Activated naive CD4-positive, alpha-beta T cell treated with anti-CD3 and anti-CD28 coated beads for 36 hours (primary cell): ENCODE measurements at places on chromosomes 7 and 10. TPM values are rescaled to one million over a fixed set of nuclear protein-coding genes. Genes with fewer than 3 reads are reported as not detected.
A peak's percentile ranks its signal among the peaks of the same experiment; 100 is the strongest.

The SGMS1 gene
- 8.8 TPM for total RNA-seq

The PDZD8 gene
- total RNA-seq, result 15.8 TPM

The INHBA gene
- total RNA-seq, result not detected

The SPDYE2 gene
- not detected for total RNA-seq

DNA sequence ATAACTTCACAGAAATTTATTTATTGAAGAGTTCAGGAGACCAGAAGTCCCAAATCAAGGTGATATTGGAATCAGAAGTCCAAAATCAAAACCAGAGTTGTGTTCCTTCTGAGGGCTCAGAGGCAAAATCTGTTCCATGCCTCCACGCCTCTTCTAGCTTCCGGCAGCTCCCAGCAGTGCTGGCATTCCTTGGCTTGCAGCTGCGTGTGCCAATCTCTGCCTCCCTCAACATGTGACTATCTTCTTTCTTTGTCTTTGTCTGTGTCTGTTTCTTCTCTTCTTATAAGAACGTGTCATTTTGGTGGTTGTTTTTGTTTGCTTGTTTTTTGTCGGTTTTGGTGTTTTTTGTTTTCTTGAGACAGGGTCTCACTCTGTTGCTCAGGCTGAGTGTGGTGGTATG lies 116.1 kb downstream of the APBB1IP start:
- no peak for DNase-seq
- peak overlapping the region; percentile 5 for H3K27ac ChIP-seq
- H3K4me1 ChIP-seq, result peaks cover 6% of the 10 kb centered on the region
- no peaks in the 10 kb centered on the region for H3K27me3 ChIP-seq

- peaks cover 6% of the 10 kb centered on the region for H3K27me3 ChIP-seq
- H3K36me3 ChIP-seq, result no peaks in the 10 kb centered on the region
- no peaks in the 10 kb centered on the region for H3K4me1 ChIP-seq
Measured at GRCh38 chr10:48236199-48236621, 38.3 kb downstream of the FRMPD2 start.

GRCh38 chr7:90574146-90574819 lies 21.8 kb upstream of the CDK14 start:
- no peak for DNase-seq
- no peaks in the 10 kb centered on the region for H3K36me3 ChIP-seq
- H3K4me3 ChIP-seq, result no peak overlapping the region
- H3K27ac ChIP-seq, result no peak overlapping the region
- no peaks in the 10 kb centered on the region for H3K4me1 ChIP-seq

GRCh38 chr7:29146057-29146706 lies at the start of gene CPVL:
CPVL (minus strand) TSS chr7:29146537; CDS start chr7:29121061, 25,476 bp downstream.
- H3K27me3 ChIP-seq, result peaks cover 33% of the 10 kb centered on the region
- no peak within 1 kb of the TSS for H3K4me3 ChIP-seq
- no peak for DNase-seq
- no peak within 1 kb of the TSS for H3K27ac ChIP-seq

GRCh38 chr10:87915406-87915805 lies 52.0 kb downstream of the PTEN start:
- no peak for DNase-seq
- H3K27me3 ChIP-seq, result no peaks in the 10 kb centered on the region
- H3K4me1 ChIP-seq, result peaks cover 40% of the 10 kb centered on the region
- no peak overlapping the region for H3K4me3 ChIP-seq
- H3K27ac ChIP-seq, result no peak overlapping the region
